ENCODE measurements at places on chromosomes 4 and X.
A peak's percentile ranks its signal among the peaks of the same experiment; 100 is the strongest.

DNA sequence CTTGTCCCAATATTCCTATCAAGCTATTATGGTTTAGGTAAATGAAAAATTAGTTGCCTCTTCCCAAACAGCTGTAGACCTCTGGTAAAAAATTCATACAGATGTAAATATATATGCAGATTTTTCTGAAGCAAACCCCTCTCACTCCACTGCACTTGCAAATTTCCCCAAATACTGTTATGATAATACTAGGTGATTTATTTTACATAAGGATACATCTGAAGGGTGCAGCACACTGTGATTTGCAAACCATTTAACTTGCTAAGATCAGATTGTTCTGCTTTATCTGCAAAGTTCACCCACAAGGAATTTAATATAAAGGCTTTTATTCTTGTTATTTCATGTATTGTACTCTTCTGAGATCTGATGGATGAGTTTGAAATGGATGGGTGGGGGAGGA is 177.0 kb downstream of the GPAT3 start:
- DNase-seq, result no peak

GRCh38 chrX:35017284-35017683 is 74.7 kb downstream of the FAM47B start:
- DNase-seq, result no peak

DNA sequence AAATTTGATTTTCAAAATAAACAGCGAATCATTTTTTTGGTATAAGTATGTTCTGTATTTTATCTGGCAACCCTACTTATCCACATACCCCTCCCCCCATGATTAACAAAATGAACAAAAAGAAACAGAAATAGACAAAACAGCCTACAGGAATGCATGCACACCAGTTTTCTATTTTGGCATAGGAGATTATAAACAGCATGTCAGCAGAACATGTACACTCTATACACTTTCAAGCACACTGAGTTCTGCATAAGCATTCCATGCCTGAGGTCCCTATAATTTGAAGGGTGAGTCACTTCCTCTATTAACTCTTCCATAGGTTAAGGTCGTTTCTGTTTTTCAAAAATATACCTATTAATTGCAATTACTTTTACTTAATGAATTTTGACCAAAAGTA is 28.0 kb upstream of the ZNF280C start:
- DNase-seq, result no peak

DNA sequence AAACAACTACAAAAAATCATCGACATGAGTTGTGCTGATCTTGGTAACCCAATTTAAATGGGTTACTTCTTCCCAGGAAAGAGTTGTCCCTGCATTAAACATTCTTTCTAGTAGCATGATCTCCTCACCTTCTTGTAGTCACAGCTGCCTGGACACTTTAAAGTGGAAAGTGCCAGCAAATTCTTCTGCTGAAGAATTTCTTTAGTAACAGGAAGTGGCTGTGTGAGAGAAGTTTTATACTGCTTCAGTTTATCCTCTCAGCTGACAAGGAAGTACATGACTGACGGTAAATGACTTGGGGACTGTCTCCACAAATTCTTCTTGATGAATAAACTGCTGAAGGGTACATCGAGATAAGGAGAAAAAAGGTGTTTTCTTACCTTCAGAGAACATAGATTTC is 18.2 kb upstream of the TNIP3 start:
- DNase-seq, result no peak

GRCh38 chr4:5963611-5964010 is 54.6 kb downstream of the C4orf50 start:
- DNase-seq, result no peak

DNA sequence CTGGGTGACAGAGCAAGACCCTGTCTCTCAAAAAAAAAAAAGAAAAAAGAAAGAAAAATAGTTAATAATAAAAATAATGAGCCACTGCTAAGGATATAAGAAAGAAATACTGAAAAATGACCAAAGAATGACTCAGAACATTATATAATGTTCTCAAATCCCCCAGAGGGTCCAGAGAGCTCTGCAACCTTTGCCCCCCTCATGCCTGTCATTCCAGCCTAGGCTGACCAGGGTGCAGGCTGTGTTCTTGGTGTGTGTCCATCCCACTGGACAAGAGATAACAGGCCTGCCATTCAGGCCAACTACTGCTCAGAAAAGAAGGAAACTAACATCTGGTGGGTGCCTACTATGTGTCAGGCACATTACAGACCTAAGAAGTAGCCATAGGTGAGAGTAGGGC is 72.7 kb upstream of the EDNRA start:
- no peak for DNase-seq

GRCh38 chr4:120699354-120699753 is 223.2 kb downstream of the PRDM5 start:
- no peak for DNase-seq

DNA sequence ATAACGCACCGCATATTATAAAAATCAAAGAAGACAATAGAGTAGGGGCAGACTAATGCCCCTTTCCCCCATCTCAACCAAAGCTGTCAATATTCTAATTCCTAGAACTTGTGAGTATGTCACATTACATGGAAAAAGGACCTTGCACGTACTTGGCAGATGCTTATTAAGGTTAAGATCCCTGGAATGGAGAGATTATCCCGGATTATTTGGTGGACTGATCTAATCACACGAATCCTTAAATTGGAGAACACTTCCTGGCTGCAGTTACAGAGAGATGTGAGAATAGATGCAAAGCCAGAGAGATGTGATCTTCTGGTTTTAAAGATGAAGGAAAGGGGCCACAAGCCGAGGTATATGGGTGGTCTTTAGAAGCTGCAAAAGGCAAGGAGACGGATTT is 548.7 kb downstream of the SPRY1 start:
- no peak for DNase-seq

GRCh38 chrX:19956923-19957322 is 33.9 kb downstream of the BCLAF3 start:
- DNase-seq, result no peak

DNA sequence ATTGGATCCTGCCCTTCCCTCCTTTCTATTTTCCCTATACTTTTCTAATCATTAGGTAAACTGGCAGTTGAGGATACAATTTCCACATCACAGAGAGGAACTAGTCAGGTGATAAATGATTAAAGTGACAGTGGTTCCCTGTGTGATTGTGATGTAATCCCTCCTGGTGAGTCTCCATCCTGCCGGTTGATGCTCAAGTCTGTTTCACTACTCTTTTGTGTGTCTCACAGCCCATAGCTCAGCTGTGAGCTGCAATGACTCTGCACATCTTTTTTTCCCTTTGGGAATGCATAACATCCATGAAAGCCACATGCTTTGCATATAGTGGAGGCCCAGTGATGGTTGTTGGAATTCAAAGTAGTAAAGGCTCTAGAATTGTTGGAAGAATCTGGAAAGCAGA is 60.4 kb downstream of the CCNI start:
- no peak for DNase-seq

- no peak for DNase-seq
Measured at GRCh38 chr4:135934026-135934425, 1598.3 kb downstream of the PCDH18 start.

- no peak for DNase-seq
Measured at GRCh38 chrX:150856101-150856500, 42.4 kb downstream of the CD99L2 start.

DNA sequence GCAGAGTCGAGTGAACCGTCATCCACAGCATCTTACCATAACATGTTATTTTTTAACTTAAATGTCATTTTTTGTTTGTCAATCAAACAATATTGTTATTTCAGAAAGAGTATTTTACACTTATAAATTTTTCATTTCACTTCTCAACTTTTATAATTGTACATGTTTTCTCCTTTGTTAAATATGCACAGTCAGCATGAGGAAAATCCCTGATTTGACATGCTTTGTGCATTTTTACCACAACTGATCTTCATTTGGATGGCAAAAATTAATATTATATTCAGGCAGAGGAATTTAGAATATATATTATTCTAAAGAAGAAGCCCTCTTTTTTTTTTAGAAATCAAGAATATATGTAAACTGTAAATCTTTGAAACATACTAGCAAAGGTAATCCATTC is 958.0 kb upstream of the PCDH7 start:
- DNase-seq, result no peak

- DNase-seq, result peak; percentile 68
Measured at GRCh38 chr4:139015948-139016471, 429 bp downstream of the NOCT start.

DNA sequence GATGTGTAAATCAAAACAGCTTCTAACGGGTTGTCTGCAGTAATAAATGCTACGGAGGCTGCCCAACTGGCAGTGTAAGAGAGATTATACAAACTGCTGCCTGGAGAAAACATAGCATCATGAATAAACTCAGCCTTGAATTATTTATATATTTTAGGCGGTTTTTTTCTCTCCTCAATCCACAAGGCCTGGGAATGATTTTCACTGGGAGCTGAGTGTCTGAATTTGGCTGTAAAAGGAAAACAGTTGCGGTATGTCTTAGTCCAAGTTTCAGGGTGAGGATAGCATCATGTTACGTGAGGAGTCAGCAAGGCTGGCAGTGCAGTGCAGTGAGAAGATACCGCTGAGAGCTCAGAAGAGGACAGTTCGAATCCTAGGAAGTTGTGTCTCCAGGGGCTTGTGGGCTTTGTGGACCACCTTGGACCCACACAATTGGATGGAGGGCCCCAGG is 291.5 kb upstream of the BOD1L1 start:
- no peak for DNase-seq

DNA sequence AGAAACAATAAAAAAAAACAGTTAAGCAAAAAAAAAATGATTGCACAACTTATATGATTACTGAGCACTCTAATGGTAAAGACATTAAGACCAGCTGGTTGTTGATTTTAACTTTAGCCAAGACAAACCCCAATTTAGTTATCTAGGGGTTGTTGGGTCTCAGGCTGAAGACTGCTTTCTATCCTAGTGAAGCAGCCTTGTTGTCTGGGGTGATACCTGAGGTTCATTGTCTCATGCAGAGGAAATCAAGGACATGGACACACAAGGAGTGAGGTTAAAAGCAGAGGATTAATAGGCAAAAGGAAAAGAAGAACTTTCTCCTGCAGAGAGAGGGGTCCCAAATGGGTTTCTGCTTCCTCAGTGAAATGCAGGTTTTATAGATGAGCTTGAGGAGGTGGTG is 40.0 kb upstream of the CYP2U1 start:
- DNase-seq, result no peak

GRCh38 chrX:1534301-1535168 is 2.5 kb downstream of the P2RY8 start:
- peak; percentile 75 for DNase-seq

DNA sequence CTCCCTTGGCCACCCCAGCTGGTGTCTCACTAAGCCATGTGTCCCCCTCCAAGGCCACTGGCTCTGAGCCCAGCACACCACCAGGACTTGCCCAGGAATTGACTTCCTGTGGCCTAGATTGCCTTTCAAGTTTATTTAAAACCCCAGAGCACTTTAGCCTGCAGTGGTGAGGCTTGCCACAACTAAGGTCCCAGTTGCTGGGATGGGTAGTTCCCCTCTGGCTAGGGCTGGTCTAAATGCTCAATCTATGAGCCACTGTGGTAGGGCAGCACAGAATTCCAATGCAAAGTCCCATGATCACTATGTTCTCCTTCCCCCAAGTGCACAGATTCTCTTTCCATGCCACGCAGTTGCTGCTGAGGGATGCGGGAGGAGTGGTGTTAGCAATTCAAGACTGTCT is 61.1 kb upstream of the HCCS start:
- DNase-seq, result no peak

GRCh38 chr4:8071766-8072165 is 86.8 kb downstream of the ABLIM2 start:
- no peak for DNase-seq

DNA sequence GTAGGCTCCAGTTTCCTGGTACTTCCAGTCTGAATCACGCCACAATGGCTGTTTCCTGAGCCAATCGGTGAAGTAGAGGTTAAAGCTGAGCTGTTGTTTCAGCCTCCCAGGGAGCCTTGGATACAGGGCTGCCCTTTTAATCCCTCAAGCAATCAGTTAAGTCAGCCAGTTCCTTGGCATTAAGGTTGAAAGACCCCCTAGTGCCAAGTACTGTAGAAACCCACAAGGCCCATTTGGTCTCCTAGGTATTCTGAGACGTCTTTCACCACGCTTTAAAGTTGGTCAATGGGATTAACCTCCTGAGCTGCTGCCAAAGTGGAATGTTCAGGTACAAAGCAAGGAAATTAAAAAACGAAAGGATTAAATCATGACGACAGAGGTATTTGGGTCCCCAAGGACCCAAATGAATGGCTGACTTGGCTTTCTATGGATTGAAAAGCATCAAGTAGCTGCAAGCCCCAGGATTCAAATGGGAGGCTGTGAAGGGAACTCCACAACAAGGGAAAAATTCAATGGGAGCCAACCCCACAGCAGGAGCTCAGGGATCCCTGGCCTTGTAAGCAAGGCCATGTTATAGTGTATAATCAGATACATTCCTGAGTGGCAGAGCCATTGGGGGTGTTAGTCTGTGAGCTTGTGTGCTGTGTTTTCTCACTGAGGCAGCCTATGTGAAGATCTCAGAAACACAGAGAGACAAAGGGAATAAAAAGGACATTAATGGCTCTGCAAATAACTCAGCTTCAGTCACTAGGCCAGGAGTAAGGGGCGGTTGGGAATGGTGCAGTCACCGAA is 86.0 kb downstream of the ATG4A start:
- DNase-seq, result no peak

GRCh38 chr4:93416344-93417128 is 412.0 kb upstream of the ATOH1 start:
- DNase-seq, result no peak

All from activated T-cell treated with anti-CD3 and anti-CD28 coated beads, Interleukin-2, amount 50 U/mL, for 48 hours (primary cell).